ENCODE measurements at places on chromosomes 2 and 18.

DNA sequence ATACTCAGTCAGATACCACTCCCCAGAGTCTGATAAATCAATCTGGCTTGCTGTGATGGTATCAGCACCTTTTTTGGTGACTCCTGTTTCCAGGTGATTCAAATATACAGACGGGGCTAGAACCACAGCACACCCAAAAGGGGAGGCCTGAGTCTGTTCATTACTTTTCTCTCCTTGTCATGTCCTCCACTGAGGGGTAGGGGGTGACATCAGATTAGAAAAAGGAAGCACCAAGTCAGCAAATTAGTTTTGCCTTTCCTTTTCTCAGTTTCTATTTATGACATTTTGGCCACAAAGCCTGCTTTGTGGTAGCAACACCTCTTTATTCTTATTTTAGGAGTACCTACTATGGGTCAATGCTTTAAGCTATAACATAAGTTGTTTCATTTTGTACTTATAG lies 127.4 kb downstream of the CCDC102B start:
- no peak overlapping the region for H3K4me3 ChIP-seq
- H3K27ac ChIP-seq, result no peak overlapping the region
- H3K36me3 ChIP-seq, result no peaks in the 10 kb centered on the region
- no peaks in the 10 kb centered on the region for H3K27me3 ChIP-seq

- DNase-seq, result peak; percentile 64
- H3K27me3 ChIP-seq, result no peaks in the 10 kb centered on the region
- no peaks in the 10 kb centered on the region for H3K36me3 ChIP-seq
- no peak overlapping the region for H3K27ac ChIP-seq
Measured at GRCh38 chr2:25822190-25823117, 55.8 kb downstream of the ASXL2 start.

GRCh38 chr2:47016172-47016913 lies 100.7 kb upstream of the MCFD2 start:
- peak overlapping the region; percentile 71 for H3K27ac ChIP-seq
- no peak for DNase-seq
- peaks cover 16% of the 10 kb centered on the region for H3K4me1 ChIP-seq
- no peak overlapping the region for H3K4me3 ChIP-seq
- H3K27me3 ChIP-seq, result no peaks in the 10 kb centered on the region
- H3K36me3 ChIP-seq, result peaks cover 22% of the 10 kb centered on the region

DNA sequence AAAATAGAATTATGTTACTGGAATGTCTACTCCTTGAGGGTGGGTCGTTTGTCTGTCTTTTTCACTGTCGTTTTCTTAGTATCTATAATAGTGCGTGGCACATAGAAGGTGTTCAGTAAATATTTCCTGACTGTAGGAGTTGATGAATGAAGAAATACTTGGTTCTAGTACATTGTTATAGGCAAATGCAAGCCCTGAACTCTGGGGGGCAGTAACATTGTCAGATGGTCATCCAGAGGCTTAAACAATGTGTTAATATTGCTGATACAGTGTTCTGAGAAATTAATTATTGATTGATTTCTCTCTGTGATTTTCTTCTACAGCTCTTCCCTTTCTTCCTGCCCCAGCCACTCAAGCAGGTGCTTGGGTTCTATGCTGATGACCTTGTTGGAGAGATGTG lies 24.4 kb upstream of the THOC1 start:
- no peak overlapping the region for H3K27ac ChIP-seq
- no peak overlapping the region for H3K4me3 ChIP-seq
- no peaks in the 10 kb centered on the region for H3K27me3 ChIP-seq
- no peaks in the 10 kb centered on the region for H3K4me1 ChIP-seq
- DNase-seq, result no peak

DNA sequence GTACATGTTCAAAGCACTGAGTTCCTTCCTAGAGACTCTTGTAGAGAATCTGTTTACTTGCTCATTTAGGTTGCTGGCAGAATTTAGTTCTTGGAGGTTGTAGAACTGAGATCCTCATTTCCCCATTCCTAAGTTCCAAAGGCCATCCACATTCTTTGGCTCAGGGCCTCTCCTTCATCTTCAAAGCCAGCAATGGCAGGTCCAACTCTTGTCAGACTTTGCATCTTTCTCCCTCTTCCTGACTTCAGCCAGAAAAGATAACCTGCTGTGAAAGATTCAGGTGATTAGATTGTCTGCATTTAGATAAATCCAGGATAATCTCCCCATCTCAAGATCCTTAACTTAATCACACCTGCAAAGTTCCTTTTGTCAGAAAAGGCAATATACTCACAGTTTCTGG lies 51.1 kb downstream of the SOCS6 start:
- no peak overlapping the region for H3K27ac ChIP-seq
- H3K4me3 ChIP-seq, result no peak overlapping the region
- DNase-seq, result no peak
- H3K36me3 ChIP-seq, result peaks cover 7% of the 10 kb centered on the region
- no peaks in the 10 kb centered on the region for H3K4me1 ChIP-seq
- H3K27me3 ChIP-seq, result no peaks in the 10 kb centered on the region

All from ascending aorta (tissue), 2 donors.